ENCODE measurements at places on chromosomes 3 and 15. TPM values are rescaled to one million over a fixed set of nuclear protein-coding genes. Genes with fewer than 3 reads are reported as not detected.
A peak's percentile ranks its signal among the peaks of the same experiment; 100 is the strongest.

- H3K4me3 ChIP-seq: no peak overlapping the region
- no peaks in the 10 kb centered on the region for H3K36me3 ChIP-seq
- no peak overlapping the region for H3K27ac ChIP-seq
- H3K4me1 ChIP-seq: peaks cover 7% of the 10 kb centered on the region
- no peak for DNase-seq
Measured at GRCh38 chr3:188215129-188215528, 61.2 kb downstream of the LPP start.

The SST gene
- 306 TPM for polyA plus RNA-seq

The SERINC4 gene
- polyA plus RNA-seq: not detected

The ACSBG1 gene
- polyA plus RNA-seq: 44.2 TPM

The APPL1 gene
- polyA plus RNA-seq: 39.9 TPM

- H3K27ac ChIP-seq: no peak overlapping the region
- no peak overlapping the region for H3K4me3 ChIP-seq
- no peaks in the 10 kb centered on the region for H3K27me3 ChIP-seq
- no peak for DNase-seq
Measured at GRCh38 chr15:65644282-65644681, 22.5 kb downstream of the SLC24A1 start.

- H3K4me3 ChIP-seq: no peak overlapping the region
- H3K4me1 ChIP-seq: no peaks in the 10 kb centered on the region
- peak; percentile 13 for DNase-seq
- H3K36me3 ChIP-seq: no peaks in the 10 kb centered on the region
- H3K27ac ChIP-seq: peak overlapping the region; percentile 49
- H3K27me3 ChIP-seq: no peaks in the 10 kb centered on the region
Measured at GRCh38 chr3:156888576-156888975, 62.4 kb downstream of the LEKR1 start.

The MUC13 gene
- not detected for polyA plus RNA-seq

GRCh38 chr3:46749129-46749528, 31.5 kb upstream of the PRSS50 start:
- no peaks in the 10 kb centered on the region for H3K27me3 ChIP-seq
- H3K4me3 ChIP-seq: no peak overlapping the region
- H3K4me1 ChIP-seq: no peaks in the 10 kb centered on the region
- DNase-seq: no peak
- no peak overlapping the region for H3K27ac ChIP-seq

DNA sequence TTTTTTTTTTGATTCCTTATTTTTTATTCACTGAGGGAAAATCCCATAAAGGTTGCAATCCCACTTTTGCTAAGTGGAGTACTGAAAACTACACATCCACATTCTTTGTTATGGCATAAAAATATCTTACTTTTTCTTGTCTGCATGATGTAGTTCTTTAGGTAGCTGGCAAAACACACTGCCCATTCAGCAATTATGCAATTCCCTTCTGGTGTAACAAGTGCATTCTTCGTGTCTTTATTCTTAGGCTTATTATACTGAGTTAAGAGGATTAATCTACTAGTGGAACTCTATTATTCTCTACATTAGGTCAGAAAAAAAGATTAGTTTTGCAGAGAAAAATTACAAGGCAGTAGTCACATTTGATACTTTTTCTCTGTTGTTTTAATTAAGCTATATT, 403.8 kb upstream of the GBE1 start:
- H3K27ac ChIP-seq: no peak overlapping the region
- H3K27me3 ChIP-seq: no peaks in the 10 kb centered on the region
- no peaks in the 10 kb centered on the region for H3K4me1 ChIP-seq
- H3K36me3 ChIP-seq: no peaks in the 10 kb centered on the region
- DNase-seq: no peak
- no peak overlapping the region for H3K4me3 ChIP-seq

The RTP3 gene
- polyA plus RNA-seq: not detected

- H3K36me3 ChIP-seq: peaks cover 8% of the 10 kb centered on the region
- no peak overlapping the region for H3K27ac ChIP-seq
- no peaks in the 10 kb centered on the region for H3K27me3 ChIP-seq
- H3K4me3 ChIP-seq: no peak overlapping the region
- peaks cover 25% of the 10 kb centered on the region for H3K4me1 ChIP-seq
- peak; percentile 96 for DNase-seq
Measured at GRCh38 chr3:12891985-12892839, 50.8 kb upstream of the RPL32 start.

DNA sequence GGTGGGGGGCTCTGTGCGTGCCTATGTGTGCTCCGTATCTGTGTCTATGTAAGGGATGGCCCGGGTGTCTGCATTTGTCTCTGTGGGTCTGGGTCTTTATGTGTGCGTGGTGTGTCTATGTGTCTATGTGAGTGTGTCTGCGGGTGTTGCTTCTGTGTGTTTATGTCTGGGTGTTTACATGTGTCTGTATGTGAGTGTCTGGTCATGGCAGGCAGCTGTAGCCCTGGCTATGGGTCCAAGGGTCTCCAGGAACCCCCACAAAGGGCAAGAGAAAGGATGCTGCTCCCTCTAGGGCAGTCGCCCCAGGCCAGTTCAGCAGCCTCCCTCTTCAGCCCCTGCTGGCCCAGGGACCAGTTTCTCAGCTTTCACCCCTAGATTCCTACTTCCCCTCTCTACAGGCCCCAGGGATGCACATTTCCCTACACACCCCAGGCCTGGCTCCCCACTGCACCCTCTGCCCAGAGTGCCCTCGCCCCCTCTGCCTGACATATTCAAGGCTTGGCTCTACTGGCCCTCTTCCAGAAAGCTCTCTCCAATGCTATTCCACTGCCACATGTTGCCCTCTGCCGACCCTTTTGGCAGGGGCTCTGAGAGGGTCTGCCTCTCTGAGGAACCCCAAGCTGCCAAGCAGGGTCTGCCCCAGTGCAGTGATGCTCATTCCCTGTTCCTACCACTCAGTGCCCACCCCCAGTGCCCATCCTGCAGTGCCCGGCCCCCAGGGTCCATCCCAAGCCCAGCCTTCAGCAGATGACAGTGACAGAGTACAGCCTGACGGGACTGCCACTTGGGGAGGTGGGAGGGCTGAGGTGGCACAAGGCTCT, 1.0 kb upstream of the MYL3 start:
- no peak overlapping the region for H3K4me3 ChIP-seq
- H3K27me3 ChIP-seq: no peaks in the 10 kb centered on the region
- no peak for DNase-seq
- peaks cover 47% of the 10 kb centered on the region for H3K4me1 ChIP-seq
- no peaks in the 10 kb centered on the region for H3K36me3 ChIP-seq

DNA sequence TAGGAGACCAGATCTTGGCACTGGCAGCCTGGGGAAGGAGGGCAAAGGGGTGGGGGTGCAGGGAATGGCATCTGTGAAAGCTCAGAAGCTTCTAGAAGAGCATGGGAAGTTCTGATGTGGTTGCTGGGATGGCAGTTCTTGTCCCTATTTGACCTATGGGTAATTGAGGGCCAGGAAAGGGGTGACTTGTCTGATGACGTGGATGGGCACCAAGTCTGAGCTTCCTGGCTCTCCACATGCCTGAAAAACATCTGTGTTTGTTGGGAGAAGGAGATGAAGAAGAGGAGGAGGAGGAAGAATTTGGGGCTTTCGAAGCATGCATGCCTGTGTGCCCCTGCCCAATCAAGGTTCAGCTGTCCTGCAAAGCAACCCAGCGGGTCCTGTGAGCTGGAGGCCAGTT, 158.8 kb downstream of the SMAD6 start:
- no peak overlapping the region for H3K4me3 ChIP-seq
- H3K36me3 ChIP-seq: no peaks in the 10 kb centered on the region
- no peak for DNase-seq
- no peaks in the 10 kb centered on the region for H3K4me1 ChIP-seq
- H3K27me3 ChIP-seq: no peaks in the 10 kb centered on the region

The RYR3 gene
- polyA plus RNA-seq: 24.4 TPM

The GXYLT2 gene
- 9.5 TPM for polyA plus RNA-seq

The ZNF592 gene
- 29.4 TPM for polyA plus RNA-seq

The FSTL1 gene
- 193 TPM for polyA plus RNA-seq
